ENCODE measurements at places on chromosomes 2 and 18.

GRCh38 chr18:26052505-26052904 lies 37.9 kb downstream of the SS18 start:
- no peak for DNase-seq

- DNase-seq: no peak
These were observed 143.9 kb upstream of the ITGA6 start for GRCh38 chr2:172283476-172283875.

- no peak for DNase-seq
These were observed 243.0 kb downstream of the ZNF407 start for GRCh38 chr18:74840492-74841167.

DNA sequence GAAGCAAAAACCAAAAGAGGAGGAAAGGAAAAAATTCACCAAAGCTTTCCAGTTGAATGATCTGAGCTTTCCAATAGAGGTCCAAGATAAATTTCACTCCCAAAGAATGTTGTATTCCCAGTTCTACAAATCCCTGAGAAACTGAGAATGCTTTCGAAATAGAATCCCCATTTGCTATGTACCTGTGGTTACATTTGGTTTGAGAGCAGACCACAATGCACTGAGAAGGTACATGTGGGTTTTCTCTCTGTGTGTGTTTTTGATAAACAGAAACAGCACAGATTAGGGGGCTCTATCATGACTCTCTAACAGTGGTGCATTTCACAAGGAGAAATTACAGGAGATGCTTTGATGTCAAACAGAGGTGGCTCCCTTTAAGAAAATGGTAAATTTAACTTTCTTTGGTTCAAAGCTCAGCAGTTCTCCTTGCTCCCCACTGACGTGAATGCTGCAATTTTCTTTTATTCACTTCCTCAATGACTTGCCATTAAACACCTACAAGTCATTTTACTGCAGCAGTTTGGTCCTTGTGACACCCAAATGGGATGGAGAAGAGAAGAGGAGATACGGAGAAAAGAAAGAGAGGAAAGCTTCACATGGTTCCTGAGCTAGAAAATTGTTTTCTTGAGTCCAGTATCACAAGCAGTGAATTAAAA lies 108.7 kb downstream of the EPHA4 start:
- no peak for DNase-seq

GRCh38 chr18:5979971-5980457 lies 84.7 kb upstream of the TMEM200C start:
- DNase-seq: no peak

GRCh38 chr2:44705876-44706480 lies 235.5 kb upstream of the SIX3 start:
- DNase-seq: no peak

GRCh38 chr2:10080536-10081304 lies 509 bp upstream of the CYS1 start:
- no peak for DNase-seq

GRCh38 chr2:235295831-235296230 lies 198.0 kb upstream of the AGAP1 start:
- DNase-seq: no peak

Data from stimulated activated CD4-positive, alpha-beta T cell treated with anti-CD3 and anti-CD28 coated beads, TNF-alpha, amount 100 ng/mL, for 24 hours (primary cell).